Stimulated activated CD4-positive, alpha-beta T cell treated with anti-CD3 and anti-CD28 coated beads, Interleukin-4, amount 100 ng/mL, for 48 hours (primary cell): ENCODE measurements at places on chromosomes 4 and X.

GRCh38 chrX:119654112-119654531 is 38.8 kb downstream of the SEPTIN6 start:
- no peak for DNase-seq

- no peak for DNase-seq
These were observed 62.2 kb downstream of the PRKX start for GRCh38 chrX:3651277-3651676.

GRCh38 chr4:98508829-98509598 is 149.4 kb downstream of the TSPAN5 start:
- no peak for DNase-seq

DNA sequence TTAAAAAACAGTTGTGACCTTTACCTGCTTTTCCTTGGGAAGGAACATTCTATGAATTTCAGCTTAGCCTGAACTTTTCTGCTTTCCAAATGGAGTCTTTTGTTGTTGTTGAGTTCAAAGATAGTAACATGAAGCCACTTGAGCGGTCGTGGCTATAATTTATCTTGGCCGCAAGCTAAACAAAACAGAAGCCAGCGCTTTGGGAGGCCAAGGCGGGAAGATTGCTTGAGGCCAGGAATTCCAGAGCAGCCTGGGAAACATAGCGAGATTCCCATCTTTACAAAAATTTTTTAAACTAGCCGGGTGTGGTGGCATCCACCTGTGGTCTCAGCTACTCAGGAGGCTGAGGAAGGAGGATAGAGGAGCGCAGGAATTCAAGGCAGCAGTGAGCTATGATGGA is 29.9 kb downstream of the TKTL1 start:
- no peak for DNase-seq

GRCh38 chr4:105708181-105709080 is at the start of the genes GSTCD and INTS12:
Gene GSTCD (plus strand): TSS chr4:105708784. CDS start chr4:105717614, 8,830 bp downstream.
Gene INTS12 (minus strand): TSS chr4:105708689. CDS start chr4:105700005, 8,684 bp downstream.
- peak; percentile 82 for DNase-seq

- DNase-seq, result no peak
These were observed 158.1 kb upstream of the CXorf66 start for GRCh38 chrX:140123446-140123845.

DNA sequence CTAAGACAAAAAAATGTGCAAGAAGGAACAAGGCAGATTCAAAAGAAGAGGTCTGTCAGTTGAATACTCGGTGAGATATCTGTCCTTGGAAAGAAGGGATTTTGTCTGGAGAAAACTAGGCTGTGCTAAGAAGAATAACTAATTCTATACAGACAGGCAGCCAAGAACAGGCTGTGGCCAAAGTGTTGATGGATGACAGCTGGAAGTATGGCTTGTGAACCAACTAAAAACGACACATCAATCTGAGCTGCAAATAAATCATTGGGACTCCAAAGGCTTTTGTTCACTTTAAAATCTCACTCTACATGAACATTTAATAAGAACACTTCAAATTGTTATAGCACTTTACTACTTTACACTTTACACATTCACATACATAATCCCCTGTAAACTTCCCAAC is 70.5 kb upstream of the IGSF1 start:
- no peak for DNase-seq

GRCh38 chr4:137597752-137598430 is 65.6 kb upstream of the PCDH18 start:
- no peak for DNase-seq

- peak; percentile 34 for DNase-seq
These were observed 219.8 kb downstream of the ZNF674 start for GRCh38 chrX:46325312-46325877.

- no peak for DNase-seq
These were observed 15.0 kb upstream of the PRDM8 start for GRCh38 chr4:80182237-80182866.
